ENCODE measurements at places on chromosomes 2 and 18.

DNA sequence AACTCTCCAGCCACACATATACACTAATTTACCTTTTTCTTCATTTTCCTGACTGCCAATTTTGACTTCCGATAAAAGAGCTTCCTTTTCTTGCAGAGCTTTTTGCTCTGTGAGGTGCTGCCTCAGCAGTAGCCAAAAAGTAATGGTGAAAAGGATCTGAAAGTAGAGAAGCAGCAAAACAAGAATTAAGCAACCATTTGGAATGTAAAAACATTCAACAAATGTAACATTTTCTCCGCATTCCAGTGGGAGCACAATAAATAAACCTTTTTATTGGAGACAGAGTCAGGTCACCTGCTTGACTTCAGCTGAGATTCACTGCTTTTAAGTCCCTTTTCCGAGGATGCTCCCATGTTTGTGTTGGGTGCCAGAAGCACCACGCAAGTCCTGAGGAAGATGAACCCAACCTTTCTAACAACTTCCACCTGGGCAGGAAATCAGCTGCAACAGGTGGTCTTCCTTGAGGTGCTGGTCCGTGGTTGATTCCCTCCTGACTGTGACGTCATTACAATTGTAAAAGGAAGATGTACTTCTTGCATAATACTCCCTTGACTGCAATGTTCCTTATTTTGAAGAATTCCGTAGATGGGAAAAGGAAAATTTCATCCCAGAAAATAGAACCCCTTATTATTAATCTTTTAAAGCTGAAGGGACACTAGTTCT is 265.5 kb downstream of the NAPG start:
- no peak for DNase-seq

DNA sequence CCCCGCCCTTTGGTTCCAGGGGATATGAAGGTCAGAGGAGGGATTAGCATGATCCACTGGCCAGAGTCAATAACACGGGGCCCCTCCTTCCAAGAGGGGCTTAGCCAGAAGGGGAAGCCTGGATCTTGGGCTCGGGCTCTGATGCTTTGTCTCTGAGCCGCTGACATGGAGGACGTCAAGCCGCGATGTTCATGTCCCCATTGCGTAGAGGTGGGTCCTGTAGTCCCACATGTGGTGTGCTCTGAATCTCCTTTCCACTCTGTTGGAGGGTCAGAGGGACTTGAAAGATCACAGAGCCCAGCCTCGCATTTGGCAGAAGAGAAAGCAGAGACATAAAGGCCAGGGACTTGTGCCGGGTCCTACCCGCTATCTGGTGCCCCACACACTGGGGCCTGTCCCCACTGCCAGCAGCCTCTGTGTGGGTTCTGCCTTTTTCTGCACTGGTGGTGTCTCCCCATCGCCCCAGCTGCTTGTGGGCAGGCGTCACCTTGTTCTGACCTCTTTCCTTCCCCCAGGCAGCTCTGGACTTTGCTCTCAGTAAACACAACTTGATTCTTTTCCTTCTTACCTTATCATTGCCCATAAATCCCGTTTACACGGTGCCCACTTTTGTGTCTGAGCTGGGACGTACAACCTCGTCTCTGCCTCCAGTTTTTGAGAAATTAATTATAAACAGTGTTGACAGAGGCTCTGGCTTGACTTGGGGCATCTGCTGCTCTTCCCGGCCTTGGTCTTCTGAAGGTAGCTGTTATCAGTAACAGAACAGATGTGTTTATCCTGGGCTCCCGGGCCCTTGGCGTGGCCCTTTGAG is 48.8 kb downstream of the SH3BP4 start:
- no peak for DNase-seq

DNA sequence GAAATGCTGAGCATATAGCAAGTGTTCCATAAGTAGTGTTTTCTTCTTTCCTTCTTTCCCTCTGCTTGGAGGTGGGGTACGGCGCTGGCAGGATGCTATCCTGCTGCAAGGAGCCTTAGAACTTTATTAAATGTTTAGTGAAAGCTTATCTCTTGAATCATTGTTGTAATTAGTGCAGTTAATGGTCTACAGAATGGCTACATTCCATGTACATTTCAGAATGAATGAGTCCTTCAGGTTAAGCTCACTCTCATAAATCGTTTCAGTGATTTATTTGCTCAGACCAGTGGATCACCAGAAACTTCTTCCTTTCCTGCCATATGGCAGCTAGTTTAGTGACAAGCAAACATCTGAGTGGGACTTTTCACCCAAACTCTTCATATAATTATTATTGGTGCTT is 3.3 kb upstream of the YWHAQ start:
- no peak for DNase-seq

GRCh38 chr2:130355172-130355577 is 681 bp upstream of the PTPN18 start:
- DNase-seq: no peak

DNA sequence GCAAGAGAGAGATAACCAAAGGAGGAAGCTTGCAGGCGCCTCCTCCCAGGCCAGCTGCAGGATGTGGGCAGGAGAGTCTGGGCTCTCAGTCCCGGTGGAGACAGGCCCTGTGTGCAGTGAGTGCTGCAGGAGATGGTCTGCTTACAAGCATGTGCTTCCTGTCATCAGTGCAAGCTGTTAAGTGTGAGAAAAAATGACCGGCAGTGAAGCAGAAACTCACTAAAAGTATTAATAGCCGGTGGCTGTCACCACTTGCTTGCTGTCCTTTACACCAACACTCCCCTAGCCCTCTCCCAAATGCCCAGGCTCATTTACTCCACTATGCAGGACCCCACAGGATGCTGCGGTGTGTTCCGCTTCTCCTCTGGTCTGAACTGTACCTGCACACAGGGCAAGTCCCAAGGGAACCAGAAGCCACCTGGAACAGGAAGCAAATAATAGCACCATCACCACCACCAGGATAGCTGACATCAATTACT is 435.6 kb upstream of the HS6ST1 start:
- no peak for DNase-seq
